ENCODE measurements at places on chromosomes 11 and 22. TPM values are rescaled to one million over a fixed set of nuclear protein-coding genes. Genes with fewer than 3 reads are reported as not detected.
A peak's percentile ranks its signal among the peaks of the same experiment; 100 is the strongest.

- no peak for DNase-seq
Measured at GRCh38 chr11:10996678-10997077, 138.8 kb upstream of the ZBED5 start.

- DNase-seq = no peak
Measured at GRCh38 chr11:115047631-115048030, 369.3 kb downstream of the NXPE2 start.

DNA sequence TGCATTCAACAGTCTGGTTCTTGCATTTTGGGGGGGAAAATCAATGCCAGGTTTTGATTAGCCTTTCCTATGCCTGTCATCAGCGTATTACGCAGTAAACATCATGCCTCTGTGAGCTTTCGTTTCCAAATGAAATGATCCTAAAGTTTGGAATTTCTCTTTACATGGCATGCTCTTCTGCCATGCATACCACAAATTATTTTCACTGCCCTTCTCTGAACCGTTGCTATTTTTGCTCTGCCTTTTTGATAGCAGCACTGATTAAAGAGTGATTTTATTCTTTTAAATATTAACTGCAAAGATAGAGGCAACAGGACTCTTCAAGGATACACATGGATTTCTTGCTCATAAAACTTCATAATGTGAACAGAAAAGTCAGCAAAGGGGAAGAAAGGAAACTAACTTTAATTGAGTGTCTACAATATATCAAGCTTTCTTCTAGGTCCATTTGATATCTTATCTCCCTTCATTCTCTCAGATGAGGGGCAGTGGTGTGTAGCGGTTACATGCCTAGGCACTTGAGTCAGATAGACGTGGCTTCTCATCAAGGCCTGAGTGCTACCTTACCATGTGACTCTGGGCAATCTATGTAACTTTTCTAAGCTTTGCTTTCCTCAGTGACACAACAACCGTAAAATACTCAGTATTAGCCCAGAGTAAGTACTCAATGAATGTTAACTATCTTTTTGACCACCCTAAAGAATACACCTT, 25.0 kb upstream of the FZD4 start:
- no peak for DNase-seq

DNA sequence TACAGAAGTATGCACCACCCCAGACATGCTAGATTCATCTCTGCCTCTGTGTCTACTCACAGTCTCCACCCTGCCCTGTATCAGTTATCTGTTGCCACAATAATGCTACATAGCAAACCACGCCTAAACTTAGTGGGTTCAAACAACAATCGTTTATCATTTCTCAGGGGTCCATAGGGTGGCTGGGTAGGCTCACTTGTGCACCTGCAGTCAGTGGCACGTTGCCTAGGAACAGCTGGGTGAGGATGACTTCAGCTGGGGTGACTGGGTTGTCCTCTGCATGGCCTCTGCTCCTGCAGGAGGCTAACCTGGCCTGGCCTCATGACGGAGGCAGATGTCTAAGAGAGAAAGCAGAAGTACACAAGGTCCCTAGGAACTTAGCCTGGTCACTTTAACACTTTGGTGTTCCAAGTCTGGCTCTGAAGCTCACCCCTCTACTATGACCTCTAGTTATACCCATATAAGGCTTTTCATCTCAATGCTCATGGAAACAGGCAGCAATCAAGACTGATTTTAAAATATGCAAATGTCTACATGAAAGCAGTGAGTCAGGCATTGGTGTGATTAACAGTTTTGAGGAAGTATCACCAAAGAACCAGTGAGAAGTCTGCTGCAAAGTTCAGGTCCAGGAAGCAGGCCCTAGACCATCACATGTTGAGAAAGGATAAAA, 10.7 kb downstream of the OLFML1 start:
- DNase-seq = no peak

DNA sequence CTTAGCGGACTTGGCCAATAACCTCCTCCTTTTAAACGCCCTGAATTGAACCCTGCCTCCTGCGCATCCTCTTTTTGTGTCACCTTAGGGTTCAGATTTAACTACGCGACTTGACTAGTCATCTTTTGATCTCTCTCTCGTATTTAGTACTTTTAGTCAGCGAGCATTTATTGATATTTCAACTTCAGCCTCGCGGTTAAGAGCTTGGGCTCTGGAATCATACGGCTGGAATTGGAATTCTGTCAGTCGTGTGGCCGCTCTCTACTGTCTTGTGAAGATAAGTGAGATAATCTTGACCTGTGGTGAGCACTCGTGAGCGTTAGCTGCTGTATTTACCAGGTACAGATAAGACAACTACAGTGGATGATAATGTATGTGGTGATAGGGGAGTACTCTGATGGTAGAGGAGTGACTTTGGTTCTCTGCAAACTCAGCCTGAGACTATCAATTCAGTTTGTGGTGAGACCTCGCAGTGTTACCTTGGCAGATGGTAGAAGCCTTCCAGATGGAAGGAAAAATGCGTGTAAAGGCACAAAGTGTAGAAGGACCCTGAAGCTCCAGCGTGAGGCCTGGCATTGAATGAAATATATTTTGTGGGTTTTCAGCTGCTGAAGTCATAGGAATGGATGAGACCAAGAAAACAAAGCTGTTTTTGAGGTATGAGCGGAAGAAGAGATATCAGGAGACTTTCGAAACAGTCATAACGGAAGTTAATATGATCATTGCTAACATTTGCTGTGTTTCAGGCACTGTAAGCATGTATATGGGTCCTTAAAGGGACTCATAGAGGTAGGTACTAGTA, 682 bp downstream of the ATM start:
- DNase-seq = no peak

- no peak for DNase-seq
Measured at GRCh38 chr11:97544431-97544830, 1154.6 kb downstream of the JRKL start.

DNA sequence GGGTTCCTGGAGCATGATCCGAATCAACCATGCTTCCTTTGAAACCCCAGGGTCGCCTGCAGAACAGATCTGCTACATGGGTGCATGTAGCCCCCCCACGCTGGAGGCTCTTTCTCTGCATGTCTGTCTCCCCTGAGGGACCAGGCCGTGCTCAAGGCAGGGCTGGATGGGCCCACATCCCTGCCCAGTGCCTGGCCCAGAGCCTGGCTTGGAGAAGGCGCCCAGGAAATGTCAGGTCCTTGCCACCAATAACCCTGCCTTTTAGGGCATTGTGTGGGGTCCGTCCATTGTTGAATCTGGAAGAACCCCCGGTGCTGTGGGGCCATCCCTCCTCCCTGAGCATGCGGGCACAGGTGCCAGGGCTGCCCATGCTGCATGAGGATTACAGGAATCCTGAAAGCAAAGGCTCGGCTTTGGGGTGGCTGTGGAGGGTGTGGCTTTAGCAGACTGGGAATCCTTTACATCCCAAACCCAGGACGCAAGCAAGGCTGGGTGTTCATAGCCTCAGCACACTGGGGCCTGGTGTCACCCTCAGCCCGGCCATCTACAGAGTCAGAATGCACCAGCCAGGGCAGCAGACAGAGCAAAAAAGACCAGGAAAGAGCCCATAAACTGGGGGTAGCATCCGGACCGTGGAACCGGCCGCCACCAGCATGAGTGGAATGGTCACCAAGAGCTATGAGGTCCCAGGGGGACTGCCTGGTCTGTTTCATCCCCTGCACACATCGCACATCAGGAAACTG, 48.2 kb downstream of the RTL6 start:
- no peak for DNase-seq

DNA sequence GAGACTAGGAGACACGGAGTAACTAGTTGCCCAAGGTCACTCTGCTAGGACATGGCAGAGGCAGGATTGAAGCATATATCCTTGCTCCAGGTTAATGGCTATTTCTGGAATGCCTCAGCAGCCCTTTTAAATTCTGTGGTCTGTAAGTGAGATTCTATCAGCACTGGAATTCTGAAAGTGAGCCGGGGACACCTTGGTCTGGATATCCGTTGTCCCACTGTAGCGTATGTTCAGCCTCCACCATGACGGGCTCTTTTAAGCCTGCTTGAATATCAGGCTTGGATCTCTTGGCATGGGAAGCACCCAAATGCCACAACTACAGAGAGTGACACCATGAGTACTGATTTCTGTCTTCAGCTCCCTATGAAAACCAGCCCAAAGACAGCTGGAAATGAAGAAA, 254.4 kb downstream of the OPCML start:
- DNase-seq = no peak

DNA sequence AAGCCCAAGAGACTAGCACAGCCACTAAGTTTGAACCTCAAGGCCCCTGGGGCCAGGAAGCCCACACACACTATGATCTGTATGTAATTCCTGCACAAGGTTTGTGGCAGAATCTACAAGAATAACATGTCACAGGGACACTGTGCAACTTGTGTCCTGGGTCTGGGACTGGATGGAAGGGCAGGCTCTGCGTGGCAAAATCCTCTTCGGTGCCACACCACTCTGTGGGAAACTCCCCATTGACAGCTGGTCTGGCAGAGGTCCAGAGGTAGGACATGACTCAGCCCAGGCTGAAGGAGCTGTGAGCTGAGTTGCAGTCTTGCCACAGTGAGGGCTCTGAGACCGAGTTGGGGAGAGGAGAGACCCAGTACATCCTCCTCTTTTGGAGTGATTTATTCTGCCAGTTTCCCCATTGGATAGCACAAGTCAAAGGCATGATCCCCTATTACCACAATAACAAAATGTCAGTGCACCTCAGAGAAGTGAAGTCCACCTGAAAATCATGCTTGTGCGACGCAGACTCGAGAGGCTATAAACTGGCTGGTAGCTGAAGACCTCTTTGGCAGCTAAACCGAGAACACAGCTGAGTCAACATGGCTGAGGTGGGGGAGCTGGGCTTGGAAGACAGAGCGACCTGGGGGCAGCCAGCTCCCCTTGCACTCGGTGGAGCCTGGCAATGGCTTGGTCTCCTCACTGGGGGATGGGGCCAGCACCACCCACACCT, 23.3 kb upstream of the SERPIND1 start:
- DNase-seq = peak; percentile 57

DNA sequence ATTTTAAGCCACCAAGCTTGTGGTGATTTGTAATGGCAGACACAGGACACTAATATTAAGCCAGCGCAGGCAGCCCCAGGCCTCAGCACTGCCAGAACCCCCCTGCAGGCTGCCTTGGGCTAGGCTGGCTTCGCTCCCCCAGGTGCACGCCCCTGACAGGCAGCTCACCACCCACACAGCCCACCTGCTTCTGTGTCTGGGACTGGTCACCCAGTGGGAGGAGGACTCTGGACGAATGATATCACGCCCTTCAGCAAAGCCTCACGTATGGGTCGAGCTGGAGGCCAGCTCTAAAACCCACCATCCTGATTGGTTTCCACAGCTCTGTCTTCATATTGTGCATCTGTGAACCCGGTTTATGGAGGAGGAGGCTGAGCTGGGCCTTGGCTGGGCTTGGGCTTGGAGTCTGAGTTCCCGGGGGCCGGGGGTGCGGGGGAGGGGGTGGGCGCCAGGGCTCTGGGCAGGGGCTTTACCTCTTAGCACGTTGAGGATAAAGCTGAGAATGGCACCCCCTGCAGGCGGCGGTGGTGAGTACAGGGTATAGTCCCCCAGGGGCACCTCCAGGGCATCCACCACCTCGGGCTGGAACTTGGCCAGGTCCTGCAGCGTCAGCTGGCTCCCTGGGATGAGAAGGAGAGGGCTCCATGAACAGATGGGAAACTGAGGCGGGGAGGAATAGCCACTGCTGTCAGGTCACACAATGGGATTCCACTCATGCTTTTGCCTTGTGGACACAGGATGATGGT, 13.8 kb downstream of the GGT5 start:
- DNase-seq = peak; percentile 30

Gene SLC5A1
- total RNA-seq = 6.8 TPM

Gene DNAJB7
- not detected for total RNA-seq

Gene SLC37A2
- total RNA-seq = 0.23 TPM

Gene ANKK1
- total RNA-seq = not detected
